ENCODE measurements at places on chromosomes 1 and 21. TPM values are rescaled to one million over a fixed set of nuclear protein-coding genes. Genes with fewer than 3 reads are reported as not detected.
A peak's percentile ranks its signal among the peaks of the same experiment; 100 is the strongest.

- peak; percentile 47 for DNase-seq
Observed at GRCh38 chr1:74504125-74504932, 8.1 kb downstream of the LRRC53 start.

GRCh38 chr1:116874733-116875249, 34.9 kb upstream of the PTGFRN start:
- DNase-seq, result no peak

The ANGPTL7 gene
- total RNA-seq, result not detected

The TSPAN2 gene
- 2.4 TPM for total RNA-seq

The DENND2C gene
- 0.43 TPM for total RNA-seq

The TNFRSF14 gene
- total RNA-seq, result 171 TPM

The SASS6 gene
- total RNA-seq, result 13.2 TPM

The MX1 gene
- total RNA-seq, result 682 TPM

All from activated CD4-positive, alpha-beta memory T cell treated with anti-CD3 and anti-CD28 coated beads, Interleukin-2, amount 10 ng/mL, durations not matched to agents 7 days and 5 days (primary cell).